AG09309 (cell line): ENCODE measurements at places on chromosomes 1 and 21.

DNA sequence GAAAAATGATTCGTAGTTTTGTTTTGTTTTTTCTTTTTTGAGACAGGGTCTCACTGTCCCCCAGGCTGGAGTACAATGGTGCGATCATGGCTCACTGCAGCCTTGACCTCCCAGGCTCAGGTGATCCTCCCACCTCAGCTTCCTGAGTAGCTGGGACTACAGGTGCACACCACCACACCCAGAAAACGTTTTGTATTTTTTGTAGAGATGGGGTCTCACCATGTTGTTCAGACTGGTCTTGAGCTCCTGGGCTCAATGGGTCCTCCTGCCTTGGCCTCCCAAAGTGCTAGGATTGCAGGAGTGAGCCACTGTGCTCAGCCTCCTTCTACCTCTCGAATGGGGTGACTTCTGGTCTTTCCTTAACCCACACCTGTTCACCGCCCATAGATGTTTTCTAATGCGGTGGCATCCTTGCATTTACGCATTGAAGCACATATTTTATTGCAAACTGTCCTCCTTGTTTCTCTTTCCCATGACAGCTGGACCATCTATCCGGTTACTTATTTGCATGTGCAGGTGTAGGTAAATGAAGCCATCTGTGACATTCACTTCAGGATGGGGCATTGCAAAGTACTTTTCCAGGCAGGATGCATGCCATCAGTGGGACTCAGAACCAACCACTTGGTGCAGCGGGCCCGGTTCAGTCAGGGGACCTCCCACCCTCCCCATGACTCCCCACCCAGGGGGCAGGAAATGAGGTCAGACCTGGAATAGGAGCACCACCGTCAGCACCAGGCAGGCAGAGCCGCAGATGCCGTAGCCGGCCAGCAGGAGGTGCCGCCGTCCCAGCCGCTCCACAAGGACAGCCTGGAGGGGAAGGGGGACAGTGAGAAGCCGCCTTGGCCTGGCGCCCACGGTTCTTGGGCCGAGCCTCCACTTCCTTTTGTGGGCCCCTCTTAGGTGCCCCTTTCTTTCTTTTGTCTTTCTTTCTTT lies 16.5 kb downstream of the SLC2A7 start:
- no peak for DNase-seq

- no peak for DNase-seq
Measured at GRCh38 chr21:18373606-18374005, 30.0 kb downstream of the TMPRSS15 start.

DNA sequence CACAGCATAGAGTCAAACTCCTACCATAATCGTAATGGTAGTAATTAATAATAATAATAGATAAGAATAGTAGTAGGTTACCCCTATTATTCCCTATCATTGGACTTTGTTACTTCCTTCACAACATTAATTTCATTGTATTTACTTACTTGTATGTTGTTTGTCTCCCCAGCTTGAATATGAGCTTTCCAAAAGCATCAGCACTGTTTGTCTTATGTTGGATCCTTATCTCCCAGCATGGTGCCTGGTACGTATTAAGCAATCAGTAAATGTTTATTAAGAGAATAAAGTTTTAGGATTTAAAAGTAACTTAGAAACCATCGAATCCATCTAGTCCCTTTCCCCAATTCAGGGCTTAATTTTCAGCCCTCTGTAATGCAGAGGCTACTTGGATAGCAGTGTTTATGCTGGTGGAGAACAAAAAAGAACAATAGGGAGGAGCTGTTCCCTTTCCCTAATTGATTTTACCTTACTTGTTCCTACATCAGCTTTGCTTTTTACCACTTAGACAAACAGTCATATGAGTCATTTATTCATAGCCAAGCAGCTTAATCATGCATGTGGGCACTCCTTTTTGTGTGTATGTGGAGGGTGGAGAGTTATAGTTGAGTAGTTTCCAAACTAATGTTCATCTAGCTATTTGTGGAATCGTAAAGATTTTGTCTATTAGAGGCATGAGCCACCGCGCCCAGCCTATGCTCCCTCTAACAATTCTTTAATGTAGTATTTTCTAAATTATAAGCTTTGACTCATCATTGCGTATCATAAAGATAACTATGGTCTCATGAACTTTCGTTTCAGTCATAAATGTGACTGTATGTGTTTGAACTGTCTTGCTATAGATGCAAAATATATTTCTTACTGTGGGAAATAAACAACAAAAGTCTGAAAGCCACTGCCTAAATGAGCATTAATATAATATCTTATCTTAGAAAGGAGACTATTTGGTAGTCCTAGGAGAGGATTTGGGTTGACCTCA lies 20.9 kb upstream of the DR1 start:
- DNase-seq = peak; percentile 61

DNA sequence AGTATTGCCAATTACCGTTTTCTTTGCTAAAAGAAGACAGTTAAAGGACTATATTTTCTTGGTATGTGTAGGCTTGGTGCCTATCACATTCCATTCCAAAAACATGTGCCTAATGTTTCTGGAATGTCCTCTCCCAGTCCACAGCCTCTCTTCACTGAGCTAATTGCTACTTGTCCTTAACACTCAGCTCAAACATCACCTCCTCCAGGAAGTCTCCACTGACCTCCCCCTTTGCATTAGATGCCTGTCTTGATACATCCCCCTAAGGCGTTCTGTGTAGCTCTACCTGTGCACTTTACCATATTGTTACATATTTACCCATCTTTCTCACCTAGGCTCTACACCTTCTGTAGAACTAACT lies 195.6 kb upstream of the CAMK1G start:
- DNase-seq = no peak

- no peak for DNase-seq
Measured at GRCh38 chr1:156913809-156914387, 6.5 kb upstream of the LRRC71 start.

- DNase-seq = no peak
Measured at GRCh38 chr1:10502206-10502605, 27.5 kb downstream of the PEX14 start.

DNA sequence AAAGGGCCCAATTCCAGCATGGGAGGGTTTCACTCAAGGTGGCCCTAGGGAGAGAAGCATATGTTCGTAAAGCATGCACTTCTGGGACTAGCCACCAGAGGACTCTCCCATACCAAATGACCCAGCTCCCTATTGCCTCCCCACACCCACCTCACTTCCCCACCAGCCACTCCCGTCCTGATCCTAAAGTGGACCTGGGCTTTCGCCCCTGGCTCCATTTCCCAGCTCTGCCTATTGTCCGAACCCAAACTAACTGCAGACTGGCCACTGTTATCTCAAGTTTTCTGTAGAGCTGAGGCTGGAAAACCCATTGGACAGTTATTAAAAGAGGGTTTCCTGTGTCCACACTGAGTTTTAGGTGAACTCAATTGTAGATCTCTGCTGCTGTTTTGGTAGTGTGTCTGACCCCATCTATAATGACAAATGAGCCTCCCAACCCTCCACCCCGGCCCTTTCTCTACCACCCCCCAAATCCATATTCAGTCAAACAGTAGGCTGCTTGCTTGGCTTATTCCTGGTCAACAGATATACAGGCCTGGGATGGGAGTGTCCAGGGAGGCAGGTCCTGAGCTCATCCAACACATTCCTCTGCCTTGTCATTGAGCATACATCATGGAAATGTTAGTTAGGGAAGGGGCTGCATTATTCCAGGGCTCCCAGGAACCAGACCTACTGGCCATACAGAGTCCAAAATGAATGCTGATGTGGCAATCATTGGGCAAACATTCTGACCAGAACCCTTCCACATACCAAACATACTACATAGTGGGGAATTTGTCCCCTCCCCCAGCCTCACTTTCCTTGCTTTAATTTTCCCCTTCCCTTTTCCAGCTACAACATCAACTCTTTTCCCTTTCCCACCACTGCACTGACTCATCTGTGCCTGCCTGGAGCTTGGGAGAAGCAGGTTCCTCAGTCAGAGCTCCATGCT lies 59.2 kb downstream of the ABCA4 start:
- no peak for DNase-seq

DNA sequence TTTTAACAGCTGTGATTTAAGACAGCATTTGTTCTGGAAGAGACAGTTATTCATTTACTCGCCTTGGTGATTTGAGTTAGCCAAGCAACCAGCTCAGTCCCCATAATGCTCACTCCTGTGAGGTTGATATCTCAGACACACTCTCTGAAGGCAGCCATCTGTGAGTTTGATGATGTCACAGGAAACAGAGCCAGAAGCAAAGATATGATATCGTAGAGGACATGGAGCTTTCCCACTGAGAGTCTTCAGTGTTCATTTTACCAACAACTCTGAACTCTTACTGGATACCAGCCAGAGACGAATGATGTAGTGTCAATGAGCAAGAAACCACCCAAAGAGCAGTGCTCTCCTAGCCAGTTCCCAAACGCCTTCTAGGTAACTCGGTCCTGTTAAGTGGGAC lies 219.4 kb downstream of the SLC35F3 start:
- DNase-seq = no peak

- DNase-seq = no peak
Measured at GRCh38 chr1:31683997-31684396, 19.8 kb downstream of the COL16A1 start.

DNA sequence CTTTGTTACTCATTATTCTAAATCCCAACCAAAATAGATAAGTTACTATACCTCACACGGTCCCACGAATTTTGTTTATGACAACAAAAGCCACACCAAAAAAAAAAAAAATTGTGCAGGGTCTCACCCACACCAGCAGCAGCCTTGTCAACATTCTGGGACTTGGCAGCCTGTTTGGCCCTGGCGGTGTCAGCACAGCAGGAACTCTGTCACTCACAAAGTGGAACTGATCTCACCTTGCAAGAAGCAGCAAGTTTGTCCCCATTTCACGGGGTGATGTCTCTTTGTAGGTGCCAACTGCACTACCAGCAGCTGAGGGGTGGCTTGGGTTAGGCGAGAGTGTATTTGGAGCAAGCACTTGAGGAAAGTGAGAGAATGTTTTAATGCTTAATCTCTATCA lies 75.0 kb upstream of the CHRM3 start:
- DNase-seq = no peak
